Activated CD4-positive, alpha-beta T cell treated with anti-CD3 and anti-CD28 coated beads for 48 hours (primary cell): ENCODE measurements at places on chromosomes 1 and 21.

DNA sequence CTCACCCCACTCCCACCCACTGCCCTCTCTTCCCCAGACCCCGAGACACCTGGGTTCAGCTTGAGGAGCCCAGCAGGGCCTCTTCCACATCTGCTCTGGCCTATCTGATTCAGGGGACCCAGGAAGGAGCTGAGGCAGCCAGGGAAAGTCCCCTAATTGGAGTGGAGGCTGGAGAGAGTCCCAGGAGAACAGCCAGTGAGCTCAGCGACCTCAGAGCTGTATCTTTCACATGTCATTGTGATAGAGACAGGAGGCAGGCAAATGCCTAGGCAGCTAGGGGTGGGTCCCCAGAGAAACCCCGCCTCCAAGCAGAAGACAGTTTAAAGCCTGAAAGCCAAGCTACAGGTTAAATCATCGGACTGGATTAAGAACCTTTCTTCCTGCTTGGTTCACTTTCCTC lies 122.7 kb downstream of the MATN1 start:
- no peak for DNase-seq

GRCh38 chr1:8370046-8370881 lies 52.4 kb downstream of the SLC45A1 start:
- DNase-seq = no peak

- no peak for DNase-seq
Observed at GRCh38 chr1:50982611-50983010, 12.6 kb downstream of the CDKN2C start.

GRCh38 chr1:173503391-173503790 lies 26.3 kb downstream of the PRDX6 start:
- no peak for DNase-seq

DNA sequence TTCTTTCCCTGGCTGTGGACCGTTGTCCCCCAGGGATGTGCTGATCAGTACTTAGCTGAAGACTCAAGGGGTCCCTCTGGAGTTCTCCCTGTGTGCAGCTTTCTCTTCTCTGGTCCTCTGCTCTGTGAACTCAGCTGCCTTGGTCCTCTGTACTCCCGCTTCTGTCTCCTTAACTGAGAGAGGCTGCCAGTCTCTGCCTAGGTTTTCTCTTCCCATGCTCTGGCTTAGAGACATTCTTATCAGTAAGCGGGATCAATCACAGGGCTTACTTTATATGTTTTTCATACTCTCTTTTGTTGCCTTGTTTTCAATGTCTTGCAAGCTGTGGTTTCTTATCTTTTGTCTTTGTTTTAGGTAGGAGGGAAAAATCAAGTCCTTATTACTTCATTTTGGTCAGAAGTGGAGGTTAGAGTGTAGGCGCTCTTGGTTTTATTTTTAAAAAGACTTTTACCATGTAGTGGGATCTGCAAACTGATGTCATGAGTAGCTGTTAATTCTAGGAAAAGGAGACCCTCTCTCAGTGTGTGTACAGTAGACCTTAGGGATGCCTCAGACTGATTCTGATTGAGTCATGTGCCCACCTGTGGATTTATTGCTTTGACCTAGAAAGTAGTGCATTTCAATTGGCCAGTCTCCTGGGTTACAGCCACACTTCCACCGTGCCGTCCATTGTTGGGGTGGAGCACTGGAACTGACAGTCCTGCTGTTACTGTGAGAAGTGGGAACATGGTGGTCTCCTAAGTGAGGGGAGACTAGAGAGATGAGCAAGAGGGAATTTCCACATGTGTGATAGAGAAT lies 46.6 kb downstream of the TTC3 start:
- no peak for DNase-seq

DNA sequence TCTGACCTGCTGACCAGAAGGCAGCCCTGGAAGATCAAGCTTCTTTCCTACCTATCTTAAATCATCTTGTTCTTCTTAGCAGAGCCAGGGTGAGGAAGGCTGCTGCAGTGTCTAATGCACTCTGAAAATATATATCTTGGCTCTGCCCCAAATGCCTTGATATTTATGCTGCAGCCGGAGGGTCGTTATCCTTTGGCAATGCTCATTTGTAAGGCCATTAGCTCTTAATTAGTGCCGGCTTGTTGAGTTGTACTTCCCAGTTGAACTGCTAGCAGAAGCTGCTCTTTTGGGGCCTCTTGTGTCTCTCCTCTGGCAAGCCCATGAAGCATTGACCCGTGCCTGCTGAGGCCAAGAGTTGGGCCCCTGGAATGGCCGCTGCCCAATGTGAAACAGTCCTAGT lies 4.2 kb upstream of the GNL2 start:
- no peak for DNase-seq

- no peak for DNase-seq
Observed at GRCh38 chr1:41521766-41522165, 37.3 kb upstream of the EDN2 start.

DNA sequence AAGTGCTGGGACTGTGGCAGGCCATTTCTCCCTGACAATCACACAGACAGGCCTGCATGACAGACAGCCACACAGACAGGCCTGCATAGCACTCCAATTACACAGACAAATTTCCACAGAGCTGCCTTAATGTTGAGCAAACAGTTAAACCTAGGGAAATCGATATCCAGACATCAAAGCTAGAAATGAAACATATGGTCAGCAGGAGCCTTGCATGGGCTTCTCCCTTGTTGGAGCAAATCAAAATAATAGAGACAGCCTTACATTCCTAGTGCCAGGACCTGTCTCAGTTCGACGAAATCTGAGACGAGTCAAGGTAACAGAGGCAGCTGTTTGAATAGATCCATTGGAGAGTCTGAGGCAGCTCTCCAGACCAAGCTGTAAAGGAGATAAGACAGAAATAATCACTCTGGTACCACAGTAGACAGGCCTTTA lies 42.4 kb downstream of the OLFML3 start:
- no peak for DNase-seq

DNA sequence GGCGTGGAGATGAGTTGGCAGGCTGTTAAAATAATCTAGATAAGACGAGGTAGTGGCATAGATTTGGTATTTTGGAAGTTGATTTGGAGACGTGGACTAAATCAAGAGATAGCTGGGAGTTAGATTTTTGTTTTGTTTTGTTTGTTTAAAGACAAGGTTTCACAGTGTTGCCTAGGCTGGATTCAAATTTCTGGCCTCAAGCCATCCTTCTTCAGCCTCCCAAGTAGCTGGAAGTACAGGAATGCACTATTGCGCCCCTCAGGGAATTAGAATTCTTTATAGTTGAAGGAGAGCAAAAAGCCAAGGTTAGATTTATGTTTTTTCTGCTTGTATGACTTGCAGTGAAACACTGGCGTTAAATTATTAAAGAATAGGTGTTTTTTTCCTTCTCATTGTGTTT lies 22.3 kb upstream of the SNRPE start:
- no peak for DNase-seq

DNA sequence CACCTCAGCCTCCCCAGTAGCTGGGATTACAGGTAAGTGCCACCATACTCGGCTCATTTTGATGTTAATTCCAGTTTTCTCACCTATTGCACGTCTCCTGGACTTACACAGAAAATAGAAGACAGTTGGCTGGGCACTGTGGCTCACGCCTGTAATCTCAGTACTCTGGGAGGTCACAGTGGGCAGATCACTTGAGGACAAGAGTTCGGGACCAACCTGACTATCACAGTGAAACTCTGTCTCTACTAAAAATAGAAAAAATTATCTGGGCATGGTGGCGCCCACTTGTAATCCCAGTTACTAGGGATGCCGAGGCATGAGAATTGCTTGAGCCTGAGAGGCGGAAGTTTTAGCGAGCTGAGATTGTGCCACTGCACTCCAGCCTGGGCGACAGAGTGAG lies 44.1 kb downstream of the DYRK1A start:
- DNase-seq = no peak

DNA sequence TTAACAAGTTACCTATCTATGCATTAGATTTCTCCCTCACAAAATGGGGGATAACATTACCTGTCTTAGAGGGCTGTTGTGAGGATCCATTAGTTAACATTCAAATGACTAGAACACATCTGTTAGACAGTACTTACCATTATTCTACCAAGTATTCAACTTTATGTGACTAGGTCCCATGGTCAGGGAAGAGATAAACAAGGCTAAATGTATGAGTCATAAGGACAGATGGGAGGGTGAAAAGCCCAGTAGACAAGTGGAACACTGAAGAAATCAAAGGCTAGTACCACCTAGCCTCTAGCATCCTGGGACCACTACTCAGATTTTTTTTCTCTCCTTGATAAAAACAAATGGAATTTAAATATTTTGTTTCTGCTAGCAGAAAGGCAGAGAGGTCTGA lies 9.0 kb upstream of the VHLL start:
- DNase-seq = no peak

- DNase-seq = peak; percentile 22
Observed at GRCh38 chr1:30881319-30882181, 27.0 kb downstream of the SDC3 start.

- no peak for DNase-seq
Observed at GRCh38 chr1:61157468-61157987, 75.2 kb downstream of the NFIA start.

DNA sequence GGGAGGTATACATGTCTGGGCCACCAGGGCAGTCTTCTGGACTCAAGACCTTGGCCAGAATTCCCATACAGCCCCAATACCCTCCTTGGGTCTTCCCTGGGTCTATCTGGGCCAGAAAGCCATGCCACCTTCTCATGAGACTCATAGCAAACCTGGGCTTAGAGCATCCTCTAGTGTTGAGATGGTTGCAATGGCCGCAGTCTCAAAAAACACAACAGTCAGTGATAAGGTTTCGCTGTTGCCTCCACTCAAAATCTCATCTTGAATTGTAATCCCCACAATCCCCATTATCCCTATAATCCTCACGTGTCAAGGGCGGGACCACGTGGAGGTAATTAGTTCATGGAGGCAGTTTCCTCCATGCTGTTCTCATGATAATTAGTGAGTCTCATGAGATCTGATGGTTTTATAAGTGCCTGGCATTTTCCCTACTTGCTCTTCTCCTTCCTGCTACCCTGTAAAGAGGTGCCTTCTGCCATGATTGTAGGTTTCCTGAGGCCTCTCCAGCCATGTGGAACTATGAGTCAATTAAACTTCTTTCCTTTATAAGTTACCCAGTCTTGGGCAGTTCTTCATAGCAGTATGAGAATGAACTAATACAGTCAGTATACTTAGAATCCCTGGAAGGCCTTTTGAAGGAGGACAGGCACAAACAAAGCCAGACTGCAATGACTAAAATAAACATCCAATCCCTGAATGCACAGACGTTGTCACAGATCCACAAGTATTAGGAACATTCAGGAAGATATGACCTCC lies 77.0 kb downstream of the CTH start:
- DNase-seq = peak; percentile 13

DNA sequence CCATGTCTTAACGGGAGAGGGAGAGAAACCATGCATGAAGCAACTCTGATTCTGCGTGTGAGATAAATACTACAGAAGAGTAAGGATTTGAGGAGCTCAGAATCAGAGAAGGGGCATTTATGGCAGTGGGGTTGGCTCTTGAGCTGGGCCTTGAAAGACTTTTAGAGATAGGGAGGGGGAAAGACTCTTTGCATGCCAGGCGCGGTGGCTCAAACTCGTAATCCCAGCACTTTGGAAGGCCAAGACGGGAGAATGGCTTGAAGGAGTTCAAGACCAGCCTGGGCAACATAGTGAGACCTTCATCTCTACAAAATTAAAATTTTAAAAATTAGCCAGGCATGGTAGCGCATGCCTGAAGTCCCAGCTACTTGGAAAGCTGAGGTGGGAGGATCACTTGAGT lies 672 bp downstream of the ARMH1 start:
- DNase-seq = no peak

DNA sequence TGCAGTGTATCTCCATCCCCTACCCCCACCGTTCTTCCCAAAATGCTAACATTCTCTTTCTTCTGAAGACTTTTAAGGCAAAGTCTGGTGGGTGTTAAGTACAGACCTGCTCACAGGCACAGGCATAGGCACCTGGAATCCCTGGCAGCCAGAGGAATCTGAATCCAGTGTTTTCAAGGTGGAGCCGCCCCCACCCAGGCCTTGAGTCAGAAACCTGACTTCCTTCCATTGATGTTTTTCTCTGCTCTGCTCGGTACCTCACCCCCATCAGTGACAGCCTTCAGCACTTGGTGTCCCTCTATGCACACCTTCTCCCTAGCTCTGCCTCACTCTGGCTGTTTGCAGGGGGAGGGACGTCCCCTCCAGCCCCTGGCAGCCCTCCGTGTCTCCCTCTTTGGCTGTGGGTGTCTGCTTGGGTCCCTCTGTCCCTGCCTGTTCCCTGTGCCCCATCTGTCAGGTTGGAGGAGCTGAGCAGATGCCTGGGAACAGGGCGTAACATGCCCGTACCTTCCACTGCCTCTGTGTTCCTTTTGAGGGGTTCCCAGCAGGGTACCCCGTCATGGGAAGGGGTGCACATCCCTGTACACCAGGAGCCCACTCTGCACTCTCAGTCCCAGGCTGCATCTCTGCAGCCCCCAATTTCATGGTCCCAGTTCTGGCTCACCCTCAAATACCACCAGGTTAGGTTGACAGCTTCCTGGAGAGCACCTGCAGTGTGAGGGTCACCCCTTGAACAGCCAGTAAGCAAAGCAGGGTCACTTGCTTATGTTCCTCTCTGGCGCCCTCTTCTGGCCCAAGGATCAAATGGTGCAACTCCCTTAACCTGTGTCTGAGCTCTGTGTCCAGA lies 6.7 kb downstream of the NCDN start:
- DNase-seq = peak; percentile 89

GRCh38 chr1:54376430-54377039 lies 29.7 kb downstream of the SSBP3 start:
- DNase-seq = peak; percentile 39

- DNase-seq = no peak
Observed at GRCh38 chr1:156452907-156453306, 47.7 kb downstream of the MEF2D start.

- no peak for DNase-seq
Observed at GRCh38 chr1:229231754-229232119, 39.2 kb upstream of the RAB4A start.

- DNase-seq = no peak
Observed at GRCh38 chr1:151062741-151063371, 2.7 kb downstream of the MLLT11 start.

- no peak for DNase-seq
Observed at GRCh38 chr1:178341261-178341956, 155.4 kb downstream of the CLEC20A start.
